Caudate nucleus (tissue), 63 donors: ENCODE measurements at places on chromosomes 7 and 10.

GRCh38 chr10:130127364-130128061 is 8.7 kb upstream of the GLRX3 start:
- peak; percentile 7 for DNase-seq

DNA sequence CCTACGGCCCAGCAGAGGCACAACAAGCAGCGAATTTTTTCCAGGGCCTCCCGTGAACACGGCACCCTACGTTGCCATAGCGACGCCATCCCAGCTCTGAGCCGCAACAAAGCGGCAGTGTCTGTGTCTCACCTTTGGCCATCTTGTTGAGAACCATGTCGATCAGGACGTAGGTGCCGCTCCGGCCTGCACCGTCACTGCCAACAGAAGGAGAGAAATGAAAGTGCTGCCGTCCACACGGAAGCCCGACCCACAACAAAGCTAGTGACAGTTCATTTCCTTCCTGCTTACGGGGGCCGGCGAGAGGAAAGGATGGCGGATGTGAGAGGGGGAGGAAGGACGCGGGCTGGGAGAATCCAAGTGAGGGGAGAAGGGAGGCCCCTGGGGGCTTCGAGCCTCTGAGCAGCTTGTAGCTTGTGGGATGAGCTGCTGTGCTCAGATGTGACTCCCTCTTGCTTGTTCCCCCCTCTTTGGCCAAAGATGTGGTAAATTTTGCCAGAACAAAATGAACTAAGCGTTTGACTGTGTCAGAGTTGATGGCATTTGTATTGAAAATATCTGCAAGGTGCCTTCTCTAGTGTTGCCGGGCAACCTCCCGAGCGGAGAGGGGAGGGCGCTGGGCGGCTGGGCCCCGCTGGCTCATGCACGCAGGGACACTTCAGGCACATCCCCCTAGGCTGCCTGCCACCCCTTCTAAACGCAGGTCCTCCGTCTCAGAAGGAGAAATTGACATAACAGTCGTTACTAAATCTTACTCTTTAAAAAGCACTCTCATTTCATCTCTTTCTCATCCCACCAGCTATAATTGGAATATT is 232.2 kb downstream of the DNAJB6 start:
- DNase-seq = no peak

- DNase-seq = no peak
Observed at GRCh38 chr10:102045292-102045691, 10.7 kb downstream of the ARMH3 start.

- DNase-seq = no peak
Observed at GRCh38 chr7:140525743-140526142, 46.4 kb upstream of the MKRN1 start.

- no peak for DNase-seq
Observed at GRCh38 chr10:125094806-125095205, 65.6 kb downstream of the CTBP2 start.

- DNase-seq = no peak
Observed at GRCh38 chr10:126476246-126476645, 88.0 kb upstream of the ADAM12 start.

GRCh38 chr7:73507556-73507955 is 14.5 kb downstream of the BAZ1B start:
- DNase-seq = no peak

- DNase-seq = no peak
Observed at GRCh38 chr7:14021069-14021468, 31.6 kb upstream of the ETV1 start.

DNA sequence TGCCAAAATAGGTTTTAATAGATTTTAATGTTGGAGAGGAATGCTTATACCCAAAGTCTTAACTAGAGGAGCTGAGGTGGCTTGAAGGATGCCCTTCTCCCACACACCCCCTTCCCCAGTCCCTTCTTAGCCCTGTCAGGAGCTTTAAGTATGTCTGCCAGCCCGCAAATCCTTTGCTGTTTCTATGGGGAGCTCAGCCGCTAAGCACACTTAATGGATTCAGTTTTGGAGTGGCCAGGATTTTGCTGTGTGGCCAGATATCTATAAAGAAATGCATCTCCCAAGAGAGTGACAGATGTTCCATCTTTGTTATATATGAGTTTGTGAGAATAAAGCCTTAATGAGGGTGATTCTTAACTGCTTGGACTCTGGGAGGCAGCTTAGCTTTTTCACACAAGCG is 152.9 kb upstream of the ZNF32 start:
- DNase-seq = no peak

DNA sequence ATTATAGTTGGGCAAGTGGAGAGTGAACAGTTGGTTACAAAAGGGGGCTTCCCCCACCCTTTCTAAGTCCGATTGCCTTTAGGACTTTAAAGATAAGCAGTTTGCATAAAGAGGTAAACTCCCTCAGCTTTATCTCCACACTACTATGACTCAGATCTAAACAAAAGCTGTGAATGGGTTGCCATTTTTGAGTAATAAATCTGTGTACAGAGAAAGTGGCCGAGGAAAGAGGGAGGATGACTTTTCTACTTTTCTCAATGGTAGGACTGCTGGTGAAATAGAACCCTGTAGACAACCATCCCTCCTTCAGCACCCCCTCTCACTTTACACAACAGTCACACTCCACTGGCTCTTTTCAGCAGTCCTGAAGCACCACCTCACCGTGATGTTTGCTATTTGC is 71.2 kb downstream of the DNMBP start:
- no peak for DNase-seq

DNA sequence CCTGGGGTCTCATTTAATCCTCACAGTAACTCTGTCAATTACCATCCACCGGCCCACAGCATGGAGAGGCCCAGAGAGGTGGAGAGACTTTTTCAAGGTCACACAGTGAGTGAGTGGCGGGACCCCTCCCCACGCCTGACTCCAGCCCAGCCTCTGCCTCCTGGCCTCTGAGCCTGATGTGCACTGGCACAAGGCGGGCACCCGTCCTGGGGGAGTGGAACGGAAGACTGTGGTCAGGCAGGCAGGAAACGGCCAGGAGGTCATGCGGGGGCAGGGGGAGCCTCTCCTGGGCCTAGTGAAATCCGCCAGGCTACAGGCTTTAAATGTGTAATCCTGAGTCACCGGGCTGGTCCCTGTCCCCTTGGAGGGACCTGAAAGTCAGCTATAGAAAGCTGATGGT is 32.2 kb downstream of the ZCCHC24 start:
- no peak for DNase-seq

- DNase-seq = no peak
Observed at GRCh38 chr10:99765672-99766301, 16.7 kb upstream of the ABCC2 start.

DNA sequence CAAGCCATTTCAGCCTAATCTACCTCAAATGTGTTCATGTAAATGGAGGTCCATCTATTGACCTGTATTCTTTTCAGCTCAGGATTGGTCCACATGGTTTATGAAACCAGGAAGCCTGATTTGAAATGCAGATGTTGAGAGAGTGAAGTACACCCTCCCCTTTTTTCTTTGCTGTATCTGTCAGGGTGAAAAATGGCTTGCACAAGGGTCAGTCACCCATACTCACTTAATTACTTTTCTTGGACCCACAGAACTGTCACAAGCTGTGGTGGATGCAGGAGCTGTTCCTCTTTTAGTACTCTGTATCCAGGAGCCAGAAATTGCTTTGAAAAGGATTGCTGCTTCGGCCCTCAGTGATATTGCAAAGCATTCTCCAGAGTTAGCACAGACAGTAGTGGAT is 41.2 kb downstream of the SPAG6 start:
- DNase-seq = no peak

- no peak for DNase-seq
Observed at GRCh38 chr10:49567810-49568209, 28.9 kb upstream of the ERCC6 start.

GRCh38 chr7:50394315-50394714 is 55.8 kb downstream of the FIGNL1 start:
- no peak for DNase-seq

DNA sequence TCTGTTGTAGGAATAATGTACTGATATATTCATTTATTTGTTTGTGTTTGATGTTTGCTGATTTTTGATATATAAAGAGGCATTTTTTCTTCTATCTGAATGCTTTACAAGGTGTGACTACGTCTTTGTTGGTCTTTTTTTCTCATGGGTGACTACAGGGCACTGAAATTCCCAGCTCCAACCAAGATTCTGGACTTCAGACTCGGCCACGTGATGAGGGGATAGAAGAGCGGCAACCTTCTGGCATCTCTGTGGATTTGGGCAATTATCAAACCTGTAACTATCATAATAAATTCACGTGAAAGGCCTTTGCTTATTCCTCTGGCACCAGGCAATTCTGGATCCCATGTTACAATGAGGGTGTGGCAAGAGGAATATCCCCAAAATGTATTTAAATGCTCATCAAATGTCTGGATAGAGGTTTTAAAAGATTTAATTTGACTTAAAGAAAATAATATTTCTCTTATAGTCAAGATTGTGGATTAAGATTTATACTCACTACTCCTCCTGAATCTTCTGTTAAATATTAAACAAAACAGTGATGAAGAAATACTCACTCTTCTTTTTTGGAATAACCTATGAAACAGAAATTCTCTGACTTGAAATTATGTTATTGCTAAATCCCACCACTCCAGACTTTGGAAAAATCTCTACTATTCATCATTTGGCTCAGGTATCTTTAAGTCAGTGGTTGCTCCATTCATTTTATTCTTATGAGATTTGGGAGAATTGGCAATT is 276.3 kb downstream of the GPR37 start:
- no peak for DNase-seq

DNA sequence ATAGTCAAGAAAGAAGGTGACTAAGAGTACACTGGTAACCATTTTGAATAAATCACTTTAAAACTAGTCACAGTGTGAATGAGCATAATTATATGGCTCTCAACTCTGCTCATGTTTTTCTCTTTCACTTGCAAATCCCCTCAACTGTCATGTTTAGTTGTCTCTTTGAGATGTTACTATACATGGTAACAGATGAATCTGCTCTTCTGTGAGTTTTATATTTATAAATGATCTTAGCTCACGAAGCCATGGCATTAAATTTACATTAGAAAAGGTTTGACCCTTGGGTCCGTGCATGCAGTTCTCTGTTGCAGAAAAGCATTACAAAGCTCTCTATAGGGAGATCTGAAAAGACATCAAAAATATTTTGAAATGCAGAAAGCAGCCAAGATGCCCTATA is 33.0 kb upstream of the LRRTM3 start:
- no peak for DNase-seq

- no peak for DNase-seq
Observed at GRCh38 chr10:1373287-1373686, 317.1 kb downstream of the WDR37 start.

- no peak for DNase-seq
Observed at GRCh38 chr10:132223156-132223590, 36.4 kb downstream of the DPYSL4 start.

DNA sequence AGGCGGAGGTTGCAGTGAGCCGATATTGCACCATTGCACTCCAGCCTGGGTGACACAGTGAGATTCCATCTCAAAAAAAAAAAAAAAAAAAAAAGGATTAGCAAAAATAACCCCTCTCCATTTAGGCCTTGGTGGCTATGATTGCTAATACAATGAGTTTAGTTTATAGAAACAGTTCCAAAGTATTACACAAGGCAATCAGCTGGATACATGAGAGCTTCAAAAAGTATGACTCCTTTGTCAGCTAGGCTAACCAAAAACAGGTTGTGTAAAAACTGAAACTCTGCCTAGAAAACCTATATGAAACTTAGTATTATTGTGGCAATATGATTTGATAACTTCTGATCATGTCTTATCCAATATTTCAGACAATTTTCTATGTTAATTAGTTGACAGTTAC is 57.2 kb downstream of the SUGCT start:
- no peak for DNase-seq

GRCh38 chr7:37481154-37481553 is 32.5 kb upstream of the ELMO1 start:
- DNase-seq = no peak

DNA sequence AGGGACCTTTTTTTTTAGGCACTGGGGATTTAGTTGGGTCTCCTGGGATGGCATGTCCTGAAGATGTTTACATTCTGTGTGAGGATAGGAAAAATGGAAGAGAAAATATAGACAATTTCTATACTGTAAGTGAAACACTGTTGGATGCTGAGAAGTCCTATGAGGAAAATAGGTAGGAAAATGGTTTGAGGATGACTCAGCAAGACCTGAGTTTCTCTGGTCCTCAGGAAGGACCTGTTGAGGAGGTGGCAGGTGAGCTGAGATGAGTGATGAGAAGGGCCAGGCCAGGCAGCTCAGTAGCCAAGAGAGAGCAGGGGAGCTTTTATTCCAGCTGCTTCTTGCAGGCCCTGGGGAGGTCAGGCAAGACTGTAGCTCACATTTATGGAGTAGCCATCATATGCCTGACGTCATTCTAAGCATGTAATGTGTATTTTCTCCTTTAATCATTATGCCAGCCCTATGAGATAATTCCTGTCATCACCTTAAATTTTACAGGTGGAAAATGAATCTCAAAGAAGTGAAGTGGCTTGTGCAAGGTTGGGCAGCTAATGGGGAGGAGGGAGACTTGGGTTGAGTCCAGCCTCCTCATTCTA is 19.1 kb upstream of the LRRC18 start:
- no peak for DNase-seq

- DNase-seq = no peak
Observed at GRCh38 chr10:14838582-14839304, 637 bp downstream of the HSPA14 start.

GRCh38 chr7:141676618-141677017 is 25.3 kb downstream of the DENND11 start:
- no peak for DNase-seq

- DNase-seq = no peak
Observed at GRCh38 chr7:111803015-111803758, 240.9 kb upstream of the IMMP2L start.

- no peak for DNase-seq
Observed at GRCh38 chr7:127974446-127975035, 56.7 kb downstream of the LRRC4 start.

- DNase-seq = no peak
Observed at GRCh38 chr10:77144656-77145055, 493.0 kb downstream of the KCNMA1 start.

DNA sequence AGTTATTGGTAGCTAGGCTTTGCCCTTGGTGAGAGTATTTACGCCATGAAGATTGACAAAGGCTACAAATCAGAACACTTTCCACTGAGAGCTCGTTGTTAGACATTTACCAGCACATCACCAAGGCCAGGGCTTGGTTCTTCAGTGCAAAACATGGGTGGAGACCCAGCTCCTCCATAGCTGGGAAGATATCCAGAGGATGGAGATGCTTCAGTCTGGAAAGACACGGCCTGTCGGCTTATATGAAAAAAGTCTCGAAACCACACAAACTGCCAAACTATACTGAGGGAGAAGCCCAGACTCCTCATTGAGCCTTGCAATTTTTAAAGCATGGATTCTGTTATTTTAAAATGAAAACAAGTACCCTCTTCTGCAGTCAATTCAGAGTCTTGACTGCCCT is 83.4 kb upstream of the ANLN start:
- DNase-seq = no peak

- no peak for DNase-seq
Observed at GRCh38 chr7:80257756-80258155, 123.1 kb downstream of the GNAI1 start.

- DNase-seq = no peak
Observed at GRCh38 chr7:29196191-29196590, 1.6 kb downstream of the CHN2 start.
